ENCODE measurements at places on chromosomes 16 and 17.

DNA sequence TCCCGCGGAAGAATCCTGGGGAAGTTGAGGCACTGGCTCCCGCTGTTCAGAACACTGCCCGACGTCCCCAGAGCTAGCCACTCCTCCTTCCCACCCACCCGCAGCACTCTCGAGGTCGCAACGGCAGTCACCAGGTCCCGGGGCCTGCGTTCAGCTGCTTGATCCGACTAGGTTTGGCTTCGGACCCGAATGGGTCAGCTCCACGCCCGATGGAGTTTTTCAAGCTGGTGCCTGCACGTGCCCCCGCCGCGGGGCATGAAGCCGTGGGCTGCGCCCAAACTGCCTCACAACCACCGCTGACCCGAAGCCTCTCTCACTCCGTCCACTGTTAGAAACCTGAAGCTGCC lies 12.4 kb upstream of the ODF4 start:
- no peak for DNase-seq

GRCh38 chr17:7038025-7038862 lies 2.4 kb downstream of the SLC16A13 start:
- no peak for DNase-seq

- no peak for DNase-seq
Measured at GRCh38 chr17:13153036-13153435, 135.2 kb upstream of the ELAC2 start.

DNA sequence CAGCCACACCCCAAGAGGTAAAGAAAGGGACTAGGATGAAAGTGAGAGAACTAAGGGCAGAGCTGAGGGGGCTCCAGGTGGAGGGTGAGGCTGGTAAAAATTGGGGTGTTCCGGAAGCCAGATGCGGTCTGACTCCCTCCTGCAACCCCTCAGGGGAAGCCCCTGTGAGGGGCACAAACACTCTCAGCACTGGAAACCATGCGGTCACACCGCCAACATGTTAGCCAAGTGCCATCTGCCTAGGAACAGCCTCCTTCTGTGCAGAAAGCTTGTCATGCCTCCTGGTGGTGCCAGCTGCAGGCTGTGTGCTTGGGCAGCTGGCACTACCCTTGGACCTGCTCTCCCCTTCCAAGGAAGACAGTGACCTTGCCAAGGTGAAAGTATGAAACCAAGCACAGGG lies 83.5 kb upstream of the RPL38 start:
- no peak for DNase-seq

GRCh38 chr16:81333356-81333755 lies 18.6 kb downstream of the GAN start:
- no peak for DNase-seq

GRCh38 chr17:65055280-65055707 lies 1.2 kb downstream of the GNA13 start:
- DNase-seq: no peak

DNA sequence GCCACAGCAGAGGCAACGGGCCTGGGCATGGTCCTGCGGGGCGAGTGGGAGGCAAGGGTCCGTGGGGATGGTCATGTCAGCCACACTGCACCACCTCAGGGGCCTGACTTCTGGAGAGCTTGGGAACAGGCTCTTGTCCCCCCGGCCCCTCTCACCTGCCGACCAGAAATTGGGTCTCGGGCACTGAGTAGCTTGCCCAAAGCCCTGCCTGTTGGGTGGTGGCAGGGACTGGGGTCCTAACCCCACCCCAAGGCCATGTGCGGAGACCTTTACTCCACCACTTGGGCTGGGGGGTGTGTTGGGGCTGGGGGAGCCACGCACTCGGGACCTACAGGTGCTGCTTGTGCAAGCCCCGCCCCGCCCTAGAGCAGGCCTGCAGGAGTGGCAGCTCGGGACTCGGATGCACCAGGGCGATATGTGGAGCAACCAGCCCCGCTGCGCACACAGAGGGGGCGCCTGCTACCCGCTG lies 24.2 kb upstream of the CHMP6 start:
- DNase-seq: no peak

- no peak for DNase-seq
Measured at GRCh38 chr17:41404024-41404671, 6.7 kb upstream of the KRT31 start.

GRCh38 chr16:3654249-3654991 lies at the start of gene DNASE1:
DNASE1 (plus strand) TSS chr16:3654691; CDS start chr16:3655374, 683 bp downstream.
- no peak for DNase-seq

GRCh38 chr17:20276421-20276820 lies 190.9 kb downstream of the LGALS9B start:
- DNase-seq: no peak

DNA sequence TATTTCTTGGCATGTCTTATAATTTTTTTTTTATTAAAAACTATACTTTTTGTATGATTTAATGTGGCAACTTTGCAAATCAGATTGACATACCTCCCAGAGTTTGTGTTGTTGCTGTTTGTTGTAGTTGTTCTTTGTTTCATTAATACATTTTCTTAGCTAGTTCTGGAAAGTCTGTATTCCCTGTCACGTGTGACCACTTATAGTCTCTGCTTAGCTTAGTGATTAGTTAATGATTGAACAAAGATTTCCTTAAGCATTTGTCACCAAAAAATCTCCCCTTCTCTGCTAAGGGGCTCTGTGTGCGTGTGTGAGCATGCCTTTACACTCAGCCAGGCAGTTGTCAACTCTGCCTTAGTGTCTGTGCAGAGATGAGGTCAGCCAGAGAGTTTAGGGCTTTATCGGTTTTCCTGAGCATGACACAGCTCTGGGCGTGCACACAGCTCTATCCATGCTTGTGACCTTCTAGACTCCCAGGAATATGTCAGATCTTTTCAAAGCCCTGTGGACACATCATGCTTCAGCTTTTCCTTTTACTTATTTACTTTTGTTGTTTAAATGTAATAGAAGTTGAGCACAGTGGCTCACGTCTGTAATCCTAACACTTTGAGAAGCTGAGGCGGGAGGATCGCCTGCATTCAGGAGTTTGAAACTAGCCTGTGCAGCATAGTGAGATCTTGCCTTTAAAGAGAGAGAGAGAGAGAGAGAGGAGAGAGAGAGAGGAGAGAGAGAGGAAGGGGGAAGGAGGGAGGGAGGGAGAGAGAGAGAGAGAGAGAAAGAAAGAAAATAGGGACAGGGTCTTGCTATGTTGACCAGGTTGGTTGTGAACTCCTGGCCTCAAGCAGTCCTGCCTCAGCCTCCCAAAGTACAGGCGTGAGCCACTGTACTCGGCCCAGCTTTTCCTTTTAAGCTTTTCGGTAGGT lies 21.9 kb downstream of the DNAI2 start:
- no peak for DNase-seq

GRCh38 chr17:7881276-7882054 lies 7.1 kb upstream of the CHD3 start:
- DNase-seq: no peak

- DNase-seq: no peak
Measured at GRCh38 chr17:79077587-79077986, 3.0 kb downstream of the ENGASE start.

DNA sequence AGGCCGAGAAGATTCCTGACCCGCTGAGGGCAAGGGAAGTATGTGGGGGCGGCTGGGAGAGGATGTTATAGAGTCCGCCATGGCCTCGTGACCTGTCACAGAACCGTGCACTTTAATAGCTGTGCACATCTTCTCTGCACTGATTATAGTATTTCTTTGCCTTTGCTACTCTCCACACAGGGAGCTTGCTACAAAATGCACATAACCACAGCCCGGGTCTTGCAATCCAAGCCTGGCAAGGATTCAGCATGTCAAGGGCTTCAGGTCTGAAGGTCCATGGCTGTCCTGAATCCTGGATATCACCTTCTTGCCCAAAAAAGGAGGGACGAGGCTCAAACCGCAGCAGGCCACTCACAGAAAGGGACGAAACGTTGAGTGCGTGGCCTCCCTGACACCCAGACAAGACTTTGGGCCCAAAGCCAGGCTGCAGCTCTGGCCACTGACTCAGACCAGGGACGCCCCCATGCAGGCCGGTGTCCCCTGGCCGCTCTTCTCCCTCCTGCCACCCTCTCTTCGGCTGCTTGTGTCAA lies 43.7 kb downstream of the USP22 start:
- DNase-seq: no peak

DNA sequence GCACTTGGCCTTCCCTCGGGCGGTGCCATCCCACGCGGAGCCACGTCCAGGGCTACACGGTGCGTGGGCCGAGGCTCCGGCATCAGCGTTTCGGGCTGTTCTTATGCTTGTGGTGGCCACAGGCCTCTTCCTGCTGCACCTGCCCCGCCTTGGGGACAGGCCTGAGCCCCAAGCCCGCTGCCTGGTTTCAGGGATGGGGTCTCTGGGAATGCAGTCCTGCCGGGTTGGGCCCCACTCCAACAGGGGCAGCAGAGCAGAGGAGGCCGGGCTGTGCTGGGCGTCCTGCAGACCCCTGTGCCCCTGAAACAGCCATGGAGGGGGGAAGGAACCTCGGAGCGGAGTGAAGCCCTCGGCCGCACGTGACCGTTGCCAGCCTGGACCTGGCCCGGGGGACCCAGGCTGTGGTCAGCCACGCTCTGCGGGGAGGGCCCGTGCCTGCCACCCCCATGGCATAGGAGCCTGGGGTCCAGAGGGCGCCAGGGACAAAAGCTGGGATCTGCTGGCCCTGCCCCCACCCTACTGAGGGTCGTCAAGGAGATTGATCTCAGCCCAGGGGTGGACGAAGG lies 453 bp upstream of the WFIKKN1 start:
- DNase-seq: no peak

- DNase-seq: no peak
Measured at GRCh38 chr16:81939164-81940056, 71.9 kb downstream of the SDR42E1 start.

DNA sequence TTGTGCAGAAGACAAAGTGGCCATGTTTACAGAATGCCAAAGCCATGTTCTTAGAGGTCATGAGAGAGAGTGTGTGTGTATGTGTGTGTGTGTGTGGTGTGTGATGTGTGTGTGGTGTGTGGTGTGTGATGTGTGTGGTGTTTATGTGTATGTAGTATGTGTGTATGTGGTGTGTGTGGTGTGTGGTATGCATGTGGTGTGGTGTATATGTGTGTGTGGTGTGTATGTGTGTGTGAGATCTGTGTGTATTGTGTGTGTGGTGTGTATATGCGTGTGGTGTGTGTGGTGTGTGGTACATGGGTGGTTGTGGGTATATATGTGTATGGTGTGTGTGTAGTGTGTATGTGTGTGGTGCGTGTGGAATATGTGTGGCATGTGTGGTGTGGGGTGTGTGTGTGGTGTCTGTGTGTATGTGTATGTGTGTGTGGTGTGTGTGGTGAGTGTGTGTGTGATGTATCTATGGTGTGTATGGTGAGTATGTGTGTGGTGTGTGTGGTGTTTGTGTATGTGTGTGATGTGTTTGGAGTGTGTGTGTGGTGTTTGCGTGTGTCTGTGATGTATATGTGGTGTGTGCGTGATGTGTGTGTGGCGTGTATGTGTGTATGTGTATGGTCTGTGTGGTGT lies 8.2 kb upstream of the KRT17 start:
- no peak for DNase-seq

GRCh38 chr16:1338119-1338730 lies 4.8 kb downstream of the BAIAP3 start:
- no peak for DNase-seq

DNA sequence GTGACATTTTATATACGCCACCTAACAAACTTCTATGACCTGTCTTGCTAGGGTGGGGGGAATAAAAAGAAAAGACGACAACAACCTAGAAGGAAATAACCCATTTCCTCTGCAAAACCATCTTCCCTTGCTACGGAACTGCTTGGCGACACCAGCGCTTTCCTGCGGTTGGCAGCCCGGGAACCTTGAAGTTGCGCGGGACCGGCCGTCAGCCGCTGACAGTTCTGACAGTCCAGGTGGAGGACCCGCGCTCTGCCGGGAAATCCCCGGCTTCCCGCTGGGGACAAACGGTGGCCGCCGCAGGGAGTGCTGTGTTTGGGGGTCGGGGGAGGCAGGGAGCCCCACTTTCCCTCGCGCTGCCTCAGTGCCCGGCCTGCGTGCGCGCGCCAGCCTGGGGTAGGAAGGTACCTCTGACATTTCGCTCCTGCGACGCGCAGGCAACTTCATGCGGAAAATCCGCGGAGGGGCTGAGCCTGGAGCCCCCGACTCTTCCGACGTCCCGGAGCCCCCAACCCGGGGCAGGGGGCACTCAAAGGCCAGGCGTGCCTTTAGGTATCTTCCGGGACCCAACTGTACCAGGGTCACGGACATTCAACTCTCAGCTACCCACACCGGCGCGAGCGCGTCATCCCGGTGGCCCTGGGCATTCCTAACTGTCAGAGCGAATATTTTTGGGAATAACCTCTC lies 516 bp downstream of the SLC16A6 start:
- no peak for DNase-seq

- no peak for DNase-seq
Measured at GRCh38 chr17:18117982-18118975, 9.7 kb downstream of the MYO15A start.

DNA sequence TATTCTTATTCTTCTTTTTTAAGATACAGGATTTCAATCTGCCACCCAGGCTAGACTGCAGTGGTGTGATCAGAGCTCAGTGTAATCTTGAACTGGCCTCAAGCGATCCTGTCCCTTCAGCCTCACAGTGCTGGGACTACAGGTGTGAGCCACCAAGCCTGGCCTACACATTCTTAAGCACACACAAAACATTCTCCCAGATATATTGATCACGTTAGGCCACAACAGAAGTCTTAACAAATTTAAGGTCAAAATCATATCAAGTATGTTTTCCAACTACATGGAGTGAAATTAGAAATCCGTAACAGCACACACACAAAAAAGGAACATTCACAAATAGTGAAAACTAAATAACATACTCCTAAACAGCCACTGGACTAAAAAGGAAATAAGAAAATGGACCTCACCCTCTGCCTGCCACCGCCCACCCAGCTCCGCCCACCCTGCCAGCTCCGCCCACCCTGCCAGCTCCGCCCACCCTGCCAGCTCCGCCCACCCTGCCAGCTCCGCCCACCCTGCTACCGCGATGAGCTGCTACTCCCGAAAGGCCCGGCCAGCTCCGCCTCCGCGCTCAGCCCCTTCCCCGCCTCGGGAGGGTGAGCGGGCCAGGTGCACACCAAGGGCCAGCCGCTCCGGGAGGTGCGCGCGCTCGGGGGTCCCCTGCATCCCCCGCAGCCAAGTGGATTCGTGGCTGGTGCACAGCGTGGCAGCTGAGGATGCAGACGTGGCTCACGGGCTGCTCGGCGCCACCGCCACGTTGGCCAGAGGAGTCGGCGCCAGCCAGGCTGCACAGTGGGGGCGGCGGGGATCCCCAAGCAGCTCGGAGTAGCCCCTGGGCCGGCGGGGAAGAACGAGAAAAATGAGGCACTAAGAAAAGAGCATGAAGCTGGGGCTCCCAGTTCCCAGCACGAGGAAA lies 41.2 kb downstream of the C16orf87 start:
- peak; percentile 20 for DNase-seq

DNA sequence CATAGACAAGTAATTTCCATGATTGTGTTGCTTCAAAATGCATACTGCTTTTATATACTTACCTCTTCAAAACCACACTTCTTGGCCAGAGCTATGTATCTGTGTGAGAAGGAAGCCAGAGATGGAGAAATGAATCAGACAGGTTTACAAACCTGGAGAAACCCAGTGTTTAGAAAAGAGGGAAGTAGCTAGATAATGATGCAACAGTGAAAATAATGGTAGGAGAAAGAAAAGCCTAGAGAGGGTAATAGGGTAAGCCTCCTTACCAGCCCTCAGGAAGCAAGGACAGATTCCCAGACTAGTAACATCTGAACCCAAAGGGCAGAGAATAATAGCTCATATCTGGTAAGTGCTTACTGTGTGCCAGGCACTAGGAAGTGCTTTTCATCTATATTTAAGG lies 250.3 kb upstream of the CDH11 start:
- no peak for DNase-seq

Measured in esophagus squamous epithelium (tissue), 5 donors.